ENCODE measurements at places on chromosomes 6 and 20. TPM values are rescaled to one million over a fixed set of nuclear protein-coding genes. Genes with fewer than 3 reads are reported as not detected.
A peak's percentile ranks its signal among the peaks of the same experiment; 100 is the strongest.

The TTBK1 gene
- total RNA-seq, result not detected

The FAM217A gene
- not detected for total RNA-seq

The PTK6 gene
- not detected for total RNA-seq

The MPC1 gene
- 11.8 TPM for total RNA-seq

The HLA-DQB2 gene
- total RNA-seq, result not detected

The POLR1H gene
- total RNA-seq, result 18.3 TPM

The PDCD2 gene
- 104 TPM for total RNA-seq

The SRMS gene
- not detected for total RNA-seq

DNA sequence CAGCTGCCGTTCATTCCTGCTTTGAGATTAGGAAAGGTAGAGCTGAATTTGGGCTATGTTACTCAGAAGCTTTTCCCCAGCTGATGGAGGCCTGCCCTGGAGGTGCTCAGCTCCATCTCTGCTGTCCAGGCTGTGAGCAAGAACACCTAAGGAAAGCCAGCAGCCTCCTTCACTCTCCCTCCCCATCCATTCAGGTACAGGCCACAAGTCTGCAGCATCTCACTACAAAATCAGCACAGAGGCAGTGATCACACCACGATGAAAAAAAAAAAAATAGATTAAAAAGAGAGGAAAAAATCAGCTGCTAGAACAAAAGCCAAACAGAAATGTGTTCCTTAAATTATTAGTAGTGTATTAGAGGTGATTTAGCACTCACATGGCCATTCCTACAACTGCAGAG is 515.0 kb downstream of the CDH26 start:
- no peak for DNase-seq

DNA sequence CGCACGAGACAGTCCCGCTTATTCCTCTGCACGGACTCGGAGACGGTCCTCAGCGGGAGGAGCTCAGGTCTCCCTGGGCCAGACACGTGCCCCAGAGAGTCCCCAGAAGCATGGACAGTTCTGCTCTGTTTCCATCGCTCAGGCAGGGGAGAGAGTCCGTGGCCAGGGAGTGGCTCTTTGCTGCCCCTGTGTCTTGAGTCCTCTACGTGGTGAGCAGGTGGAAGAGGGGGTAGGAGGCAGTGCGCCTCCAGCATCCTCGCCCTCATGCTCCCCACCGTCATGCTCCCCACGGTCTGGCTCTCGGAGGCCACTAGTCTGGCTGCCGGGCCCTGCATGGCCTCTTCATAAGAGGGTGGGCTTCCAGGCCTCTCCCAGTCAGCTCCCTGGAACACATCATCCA is 8.9 kb downstream of the TAGAP start:
- no peak for DNase-seq

DNA sequence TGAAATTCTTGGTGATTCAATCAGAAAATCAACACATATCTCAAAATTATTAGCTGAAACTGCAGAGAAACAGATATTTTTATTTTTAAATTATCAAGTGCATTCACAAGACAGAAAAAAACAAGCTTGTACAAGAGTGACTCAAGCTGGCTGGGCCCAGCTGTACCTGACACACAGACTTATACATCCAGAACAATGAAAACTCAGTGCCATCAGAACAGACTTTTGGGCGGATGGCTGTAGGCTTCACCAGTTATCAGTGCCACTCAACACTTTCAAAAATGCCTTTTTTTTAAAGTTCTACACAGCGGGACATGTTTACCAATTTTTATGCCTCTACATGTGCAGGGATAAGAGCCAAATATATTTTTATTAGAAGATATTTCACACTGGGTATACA is 102.8 kb downstream of the MYB start:
- DNase-seq, result no peak

DNA sequence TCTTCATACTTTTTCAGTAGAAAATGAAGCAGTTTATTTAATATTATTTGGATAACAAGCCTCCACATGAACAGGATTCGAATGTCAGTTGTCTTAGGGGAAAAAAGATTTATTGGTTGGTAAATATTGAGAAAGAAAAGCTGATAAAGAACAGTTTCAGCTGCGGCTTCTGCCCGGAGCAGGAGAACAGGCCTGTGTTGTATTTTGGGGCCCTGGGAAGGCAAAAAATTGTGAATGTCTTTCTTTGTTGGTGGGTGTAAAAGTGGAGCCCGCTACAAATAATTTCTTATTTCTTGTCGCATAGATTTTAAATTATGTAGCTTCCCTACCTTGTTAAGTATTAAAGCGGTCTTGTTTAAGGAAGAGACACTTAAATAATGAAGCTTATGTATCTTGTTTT is 90.5 kb upstream of the PAX1 start:
- no peak for DNase-seq

DNA sequence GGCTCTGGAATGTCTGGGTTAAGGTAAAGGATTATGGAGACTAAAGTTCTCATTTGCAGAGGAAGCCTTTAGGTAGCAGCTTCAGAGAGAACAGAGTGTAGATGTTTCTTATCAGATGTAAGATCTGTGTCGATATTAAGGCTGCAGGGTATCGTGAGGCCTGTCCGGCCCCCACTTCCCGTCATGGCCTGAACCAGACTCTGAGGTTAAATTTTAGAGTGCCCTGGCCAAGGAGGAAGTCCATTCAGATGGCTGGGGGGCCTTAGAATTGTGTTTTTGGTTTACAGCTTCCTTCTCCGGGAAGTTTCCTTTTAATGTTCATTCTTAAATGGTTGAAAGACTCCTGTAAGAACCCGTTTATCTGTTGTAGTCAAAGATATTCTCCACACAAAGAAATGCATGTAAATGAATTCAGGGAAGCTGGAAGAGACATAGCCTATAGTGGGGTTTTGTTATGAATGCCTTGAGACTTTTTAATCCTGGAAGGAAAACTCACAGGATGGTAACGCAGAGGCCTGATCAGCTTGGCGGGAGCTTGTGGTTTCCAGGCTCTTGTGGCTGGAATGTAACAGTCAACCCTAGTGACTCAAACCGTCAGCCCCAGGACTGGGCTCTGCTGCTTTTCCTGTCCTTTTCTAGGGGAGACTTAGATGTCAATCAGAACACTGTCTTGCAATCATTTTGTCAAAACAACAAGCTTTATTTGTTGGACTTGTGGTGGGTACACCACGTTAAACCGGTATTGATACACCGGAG is 34.7 kb downstream of the KIF25 start:
- DNase-seq, result peak; percentile 67

- no peak for DNase-seq
Measured at GRCh38 chr6:108465098-108465495, 95.6 kb upstream of the FOXO3 start.

GRCh38 chr6:143515061-143515760 is 3.7 kb upstream of the FUCA2 start:
- DNase-seq, result peak; percentile 75

DNA sequence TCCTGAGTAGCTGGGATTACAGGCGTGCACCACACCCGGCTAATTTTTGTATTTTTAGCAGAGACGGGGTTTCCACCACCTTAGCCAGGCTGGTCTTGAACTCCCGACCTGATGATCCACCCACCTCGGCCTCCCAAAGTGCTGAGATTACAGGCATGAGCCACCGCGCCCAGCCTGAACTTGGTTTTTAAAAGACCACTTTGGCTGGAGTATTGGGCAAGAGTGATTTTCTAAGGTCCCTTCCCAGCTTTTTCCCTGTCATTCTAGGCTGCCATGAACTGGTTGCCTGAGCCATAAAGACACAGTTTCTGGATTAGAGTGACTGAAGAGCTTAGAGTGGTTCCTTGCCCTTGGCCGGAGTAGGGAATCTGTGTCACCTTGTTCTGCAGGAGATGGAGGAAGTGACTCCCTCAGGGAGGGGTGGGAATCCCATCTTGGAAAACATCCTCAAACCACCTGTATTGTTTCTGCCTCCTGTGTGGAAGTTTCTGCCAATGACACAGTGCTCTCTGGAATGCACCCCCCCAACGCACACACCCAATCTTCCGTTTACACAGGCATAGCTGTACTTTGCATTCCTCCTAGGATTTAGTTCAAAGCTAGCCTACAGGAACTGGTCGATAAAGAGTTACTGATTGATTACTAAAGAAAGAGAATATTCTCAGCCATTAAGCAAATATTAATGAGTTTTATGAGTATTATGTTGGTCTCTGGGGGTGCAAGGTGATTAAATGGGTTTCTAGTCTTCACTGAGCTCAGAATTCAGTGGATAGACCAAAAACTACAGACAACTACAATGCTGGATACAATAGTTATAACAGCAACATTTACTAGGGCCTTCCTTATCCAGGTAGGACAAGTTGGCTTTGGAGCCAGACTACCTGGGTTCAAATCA is 18.2 kb downstream of the BCL2L1 start:
- DNase-seq, result peak; percentile 65

Data from fibroblast of the aortic adventitia (primary cell).